Lower lobe of right lung (tissue), 2 donors: ENCODE measurements at places on chromosomes 12 and 14. TPM values are rescaled to one million over a fixed set of nuclear protein-coding genes. Genes with fewer than 3 reads are reported as not detected.
A peak's percentile ranks its signal among the peaks of the same experiment; 100 is the strongest.

DNA sequence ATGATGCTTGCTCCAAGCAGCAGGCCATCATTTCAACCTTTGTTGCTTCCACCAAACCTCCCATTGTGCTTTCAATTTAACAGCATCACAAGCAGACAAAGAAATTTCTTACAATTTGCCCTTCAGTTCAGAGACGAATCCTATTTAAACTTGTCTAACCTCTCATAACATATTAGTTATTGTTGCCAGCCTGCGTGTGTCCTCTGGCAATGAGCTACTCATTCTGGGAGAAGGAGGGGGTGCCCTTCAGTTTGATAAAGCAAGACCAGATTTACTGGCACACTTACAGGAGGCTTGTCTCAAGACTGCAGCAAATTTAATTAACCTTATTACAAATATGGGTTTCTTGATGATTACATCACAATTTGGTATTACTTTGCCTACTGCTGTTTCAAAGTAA lies 203.6 kb upstream of the SOX5 start:
- H3K27me3 ChIP-seq, result no peaks in the 10 kb centered on the region
- no peaks in the 10 kb centered on the region for H3K36me3 ChIP-seq
- no peak for DNase-seq

DNA sequence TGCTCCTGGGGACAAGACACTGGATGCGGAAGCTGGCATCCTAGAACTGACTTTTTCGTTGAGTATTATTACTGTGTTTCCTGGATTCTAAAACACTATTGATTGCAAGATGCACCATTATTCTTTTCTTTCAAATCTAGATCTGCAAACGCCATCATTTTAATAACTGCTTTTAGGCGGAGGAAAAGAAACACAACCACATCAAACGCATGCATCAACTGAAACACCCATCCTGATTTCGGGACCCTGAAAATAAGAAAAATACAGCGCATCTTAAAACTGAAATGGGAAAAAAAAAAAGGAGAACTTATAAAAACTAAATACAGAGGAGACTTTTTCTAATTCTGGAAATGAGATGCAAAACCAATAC lies 103.7 kb upstream of the MAX start:
- DNase-seq, result no peak
- H3K4me3 ChIP-seq, result no peak overlapping the region
- no peaks in the 10 kb centered on the region for H3K36me3 ChIP-seq
- H3K4me1 ChIP-seq, result peaks cover under 1% of the 10 kb centered on the region
- H3K27ac ChIP-seq, result no peak overlapping the region

DNA sequence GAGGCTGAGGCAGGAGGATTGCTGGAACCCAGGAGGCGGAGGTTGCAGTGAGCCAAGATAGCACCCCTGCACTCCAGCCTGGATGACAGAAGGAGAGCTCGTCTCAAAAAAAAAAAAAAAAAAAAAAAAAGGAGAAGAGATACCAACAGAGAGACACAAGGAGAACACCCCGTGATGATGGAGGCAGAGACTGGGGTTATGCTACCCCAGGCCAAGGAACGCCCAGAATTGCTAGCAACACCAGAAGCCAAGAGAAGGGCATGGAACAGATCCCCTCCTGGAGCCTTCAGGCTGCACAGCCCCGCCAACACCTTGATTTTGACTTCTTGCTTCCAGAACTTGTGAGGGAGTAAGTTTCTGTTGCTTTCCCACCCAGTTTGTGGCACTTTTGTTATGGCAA lies 148.0 kb upstream of the FOXN3 start:
- DNase-seq, result no peak
- H3K27me3 ChIP-seq, result no peaks in the 10 kb centered on the region
- no peak overlapping the region for H3K4me3 ChIP-seq
- H3K36me3 ChIP-seq, result no peaks in the 10 kb centered on the region
- H3K4me1 ChIP-seq, result no peaks in the 10 kb centered on the region

GRCh38 chr12:40986001-40986400 lies 202.1 kb upstream of the PDZRN4 start:
- no peak overlapping the region for H3K27ac ChIP-seq
- no peak for DNase-seq
- H3K36me3 ChIP-seq, result no peaks in the 10 kb centered on the region

GRCh38 chr12:47121146-47121545 lies 41.4 kb upstream of the AMIGO2 start:
- no peaks in the 10 kb centered on the region for H3K27me3 ChIP-seq
- no peaks in the 10 kb centered on the region for H3K36me3 ChIP-seq
- H3K4me1 ChIP-seq, result no peaks in the 10 kb centered on the region
- no peak for DNase-seq

DNA sequence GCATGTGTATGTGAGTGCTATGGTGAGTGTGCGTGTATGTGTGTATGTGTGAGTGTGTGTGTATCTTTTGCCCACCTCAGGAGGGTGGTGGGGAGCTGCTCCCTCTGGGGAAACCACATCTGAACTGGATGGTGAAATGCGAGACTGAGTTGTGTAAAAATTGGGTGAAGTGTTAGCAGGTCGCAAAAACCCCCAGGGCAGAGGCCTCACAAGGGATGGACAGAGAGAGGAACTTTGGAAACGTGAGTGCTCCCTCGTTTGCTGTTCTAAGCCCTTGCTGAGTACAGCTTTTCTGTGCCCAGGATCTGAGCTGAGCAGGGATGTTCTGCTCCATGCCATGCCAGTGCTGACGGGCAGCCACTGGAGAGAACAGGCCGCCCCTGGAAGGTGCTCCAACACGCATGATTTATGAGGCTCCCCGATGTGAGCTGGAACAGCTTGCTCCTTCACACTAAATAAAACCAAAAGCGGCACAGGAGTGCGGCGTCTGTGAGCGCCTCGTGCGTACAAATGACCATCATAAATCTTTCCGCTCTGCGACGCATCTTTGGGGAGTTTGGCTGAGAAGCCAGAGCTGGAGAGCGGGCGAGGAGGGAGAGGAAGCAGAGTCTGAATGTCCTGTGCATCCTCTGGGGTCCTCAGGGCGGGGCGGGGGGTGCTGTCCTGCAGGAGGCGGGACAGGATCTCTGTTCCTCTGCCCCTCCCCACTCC lies 14.1 kb upstream of the GALNT9 start:
- no peaks in the 10 kb centered on the region for H3K36me3 ChIP-seq
- H3K4me3 ChIP-seq, result no peak overlapping the region
- no peak for DNase-seq
- no peaks in the 10 kb centered on the region for H3K4me1 ChIP-seq

- peaks cover 37% of the 10 kb centered on the region for H3K36me3 ChIP-seq
- H3K27ac ChIP-seq, result no peak overlapping the region
- DNase-seq, result no peak
- H3K4me1 ChIP-seq, result no peaks in the 10 kb centered on the region
- no peak overlapping the region for H3K4me3 ChIP-seq
Observed at GRCh38 chr12:26389343-26389742, 194.0 kb downstream of the SSPN start.

GRCh38 chr12:101743724-101744472 lies 4.6 kb upstream of the SYCP3 start:
- peaks cover 79% of the 10 kb centered on the region for H3K36me3 ChIP-seq
- H3K27me3 ChIP-seq, result no peaks in the 10 kb centered on the region
- DNase-seq, result no peak
- H3K27ac ChIP-seq, result peak overlapping the region; percentile 2
- no peak overlapping the region for H3K4me3 ChIP-seq
- H3K4me1 ChIP-seq, result no peaks in the 10 kb centered on the region

DNA sequence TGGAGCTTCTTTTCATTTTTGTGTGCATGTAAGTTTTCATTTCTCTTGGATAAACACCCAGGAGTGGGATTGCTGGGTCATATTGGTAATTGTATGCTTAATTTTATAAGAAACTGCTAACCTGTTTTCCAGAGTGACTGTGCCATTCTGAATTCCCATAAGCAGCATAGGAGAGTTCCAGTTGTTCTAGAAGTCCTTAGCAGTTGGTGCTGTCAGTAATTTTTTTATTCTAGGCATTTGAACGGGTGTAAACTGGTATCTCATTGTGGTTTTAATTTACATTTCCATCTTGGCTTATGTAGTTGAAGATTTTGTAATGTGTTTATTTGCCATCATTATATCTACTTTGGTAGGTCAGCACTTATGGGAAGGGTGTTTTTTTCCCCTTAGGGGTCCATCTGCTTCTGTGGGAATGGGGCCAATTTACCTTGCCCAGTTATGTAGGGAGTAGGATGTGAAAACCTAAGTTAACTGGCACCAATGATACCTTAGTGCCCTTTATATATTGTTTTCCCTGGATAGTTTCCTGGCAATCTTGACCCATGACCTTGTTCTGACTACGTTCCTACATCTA lies 202.9 kb downstream of the AKAP6 start:
- H3K27me3 ChIP-seq, result no peaks in the 10 kb centered on the region
- H3K27ac ChIP-seq, result no peak overlapping the region
- no peak overlapping the region for H3K4me3 ChIP-seq
- H3K36me3 ChIP-seq, result no peaks in the 10 kb centered on the region

- H3K4me3 ChIP-seq, result no peak overlapping the region
- no peaks in the 10 kb centered on the region for H3K4me1 ChIP-seq
Observed at GRCh38 chr12:59736786-59737185, 141.0 kb downstream of the SLC16A7 start.

- H3K4me3 ChIP-seq, result no peak overlapping the region
- H3K4me1 ChIP-seq, result no peaks in the 10 kb centered on the region
- no peaks in the 10 kb centered on the region for H3K27me3 ChIP-seq
- no peak for DNase-seq
- H3K36me3 ChIP-seq, result no peaks in the 10 kb centered on the region
Observed at GRCh38 chr12:114284041-114284440, 121.9 kb downstream of the TBX5 start.

Gene ESPL1
- total RNA-seq, result 2.2 TPM

Gene KRT86
- total RNA-seq, result 0.74 TPM
